H9 (cell line): ENCODE measurements at places on chromosomes 2 and 18.
A peak's percentile ranks its signal among the peaks of the same experiment; 100 is the strongest.

DNA sequence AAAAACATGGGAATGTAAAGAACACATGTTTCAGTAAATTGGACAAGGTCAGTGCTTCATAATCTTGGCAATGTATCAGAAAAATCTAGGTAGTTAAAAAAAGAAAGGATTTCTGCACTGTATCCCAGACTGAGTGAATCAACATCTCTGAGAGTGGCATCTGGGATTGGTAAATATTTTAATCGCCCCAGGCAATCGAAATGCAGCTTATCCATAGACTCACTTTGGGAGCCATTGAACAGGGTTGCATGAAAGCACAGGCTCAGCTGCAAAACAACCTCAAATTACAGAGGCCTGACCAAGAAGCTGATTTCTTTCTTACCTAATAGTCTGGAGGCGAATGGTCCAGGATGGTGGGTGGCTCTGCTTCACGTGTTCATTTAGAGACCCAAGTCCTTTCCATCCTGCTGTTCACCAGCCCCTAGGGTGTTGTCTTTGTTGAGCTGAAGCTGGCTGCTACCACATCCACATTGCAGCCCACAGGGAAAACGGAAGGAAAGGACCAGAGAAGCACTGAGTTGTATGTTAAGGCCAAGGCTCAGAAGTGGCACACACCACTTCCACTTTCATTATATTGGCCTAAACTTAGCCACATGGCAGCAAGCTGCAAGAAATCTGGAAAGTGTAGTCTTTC, 59.0 kb downstream of the MOGAT1 start:
- H3K27me3 ChIP-seq: no peaks in the 10 kb centered on the region
- no peak overlapping the region for H3K4me3 ChIP-seq
- no peaks in the 10 kb centered on the region for H3K4me1 ChIP-seq
- no peak for DNase-seq
- no peaks in the 10 kb centered on the region for H3K36me3 ChIP-seq

DNA sequence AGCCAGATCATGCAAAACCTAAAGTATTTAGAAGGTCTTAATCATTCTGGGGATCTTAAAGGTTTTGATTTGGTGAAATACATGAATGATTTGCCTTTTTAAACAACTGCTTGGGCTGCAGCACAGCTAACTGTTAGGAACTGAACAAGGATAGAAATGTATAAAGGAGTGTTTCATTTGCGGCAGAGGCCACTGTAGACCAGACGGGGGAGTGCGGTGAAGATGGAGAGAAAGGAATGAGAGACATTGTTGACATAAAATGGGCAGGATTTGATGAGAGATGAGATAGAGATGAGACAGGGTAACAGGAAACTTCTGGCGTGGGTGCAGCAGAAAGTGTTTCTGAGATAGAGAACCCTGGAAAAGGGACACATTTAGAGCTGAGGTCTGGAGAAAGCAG, 308.1 kb downstream of the TMX3 start:
- no peaks in the 10 kb centered on the region for H3K4me1 ChIP-seq
- H3K27ac ChIP-seq: no peak overlapping the region
- H3K4me3 ChIP-seq: no peak overlapping the region
- DNase-seq: no peak
- H3K36me3 ChIP-seq: no peaks in the 10 kb centered on the region
- H3K27me3 ChIP-seq: no peaks in the 10 kb centered on the region

- peaks cover 5% of the 10 kb centered on the region; the same call in 1 of the 2 replicates for H3K36me3 ChIP-seq
- DNase-seq: no peak
- H3K4me3 ChIP-seq: no peak overlapping the region
- no peak overlapping the region for H3K27ac ChIP-seq
- H3K27me3 ChIP-seq: no peaks in the 10 kb centered on the region
- peaks cover 2% of the 10 kb centered on the region; the same call in 1 of the 2 replicates for H3K4me1 ChIP-seq
Measured at GRCh38 chr2:46091961-46092667, 205.1 kb upstream of the EPAS1 start.

DNA sequence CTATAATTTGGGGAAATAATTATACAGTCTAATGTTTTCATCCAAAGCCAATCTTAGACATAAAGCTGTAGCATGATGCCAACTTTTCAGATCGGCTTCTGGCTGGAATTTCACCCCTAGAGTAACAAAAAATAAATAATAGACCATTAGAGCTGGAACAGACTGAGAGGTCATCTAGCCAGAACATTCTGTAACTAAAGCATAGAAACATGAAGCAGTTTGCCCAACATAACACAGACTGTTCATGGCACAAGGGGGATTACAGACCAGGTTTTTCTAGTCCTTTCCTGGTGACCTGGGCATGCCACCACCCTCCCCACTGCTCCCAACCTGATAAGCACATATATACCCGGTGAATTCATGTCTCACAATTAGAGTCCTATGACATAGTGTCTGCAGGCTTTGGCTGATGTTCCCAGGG, 116.4 kb upstream of the PPP1CB start:
- no peaks in the 10 kb centered on the region for H3K27me3 ChIP-seq
- H3K36me3 ChIP-seq: no peaks in the 10 kb centered on the region
- no peak for DNase-seq
- H3K4me3 ChIP-seq: no peak overlapping the region
- H3K27ac ChIP-seq: no peak overlapping the region
- no peaks in the 10 kb centered on the region for H3K4me1 ChIP-seq

GRCh38 chr18:44799907-44800421, 119.3 kb downstream of the SETBP1 start:
- H3K4me1 ChIP-seq: peaks cover 6% of the 10 kb centered on the region; the same call in 1 of the 2 replicates
- no peak for DNase-seq
- H3K36me3 ChIP-seq: peaks cover 12% of the 10 kb centered on the region
- no peak overlapping the region for H3K4me3 ChIP-seq
- no peak overlapping the region for H3K27ac ChIP-seq

GRCh38 chr2:232876161-232876977, 6.3 kb downstream of the SNORC start:
- H3K27me3 ChIP-seq: peaks cover 8% of the 10 kb centered on the region; the same call in 1 of the 2 replicates
- H3K4me1 ChIP-seq: no peaks in the 10 kb centered on the region
- H3K27ac ChIP-seq: no peak overlapping the region
- no peak for DNase-seq
- H3K36me3 ChIP-seq: no peaks in the 10 kb centered on the region

GRCh38 chr18:73646772-73647171, 500.9 kb downstream of the FBXO15 start:
- no peak overlapping the region for H3K4me3 ChIP-seq
- no peaks in the 10 kb centered on the region for H3K36me3 ChIP-seq
- H3K4me1 ChIP-seq: no peaks in the 10 kb centered on the region
- DNase-seq: no peak
- H3K27ac ChIP-seq: no peak overlapping the region

DNA sequence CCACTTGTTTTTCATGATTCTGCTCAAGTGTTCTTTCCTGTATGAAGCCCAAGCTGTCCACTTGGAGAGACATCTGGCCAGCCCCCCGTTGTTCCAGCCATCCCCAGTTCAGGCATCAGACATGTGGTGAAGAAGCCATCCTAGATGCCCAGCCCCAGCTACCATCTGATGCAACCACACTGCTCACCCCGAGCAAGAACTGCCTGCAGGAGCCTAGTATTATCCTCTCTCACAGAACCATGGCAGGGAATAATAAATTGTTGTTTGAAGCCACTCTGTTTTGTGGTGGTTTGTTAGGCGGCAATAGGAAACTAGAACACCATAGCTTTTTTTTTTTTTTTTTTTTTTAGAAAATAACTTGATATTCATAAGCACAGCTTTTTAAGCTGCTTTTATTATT, 19.5 kb upstream of the DARS1 start:
- no peaks in the 10 kb centered on the region for H3K36me3 ChIP-seq
- H3K4me1 ChIP-seq: peaks cover 2% of the 10 kb centered on the region; the same call in 1 of the 2 replicates
- no peak overlapping the region for H3K4me3 ChIP-seq
- no peaks in the 10 kb centered on the region for H3K27me3 ChIP-seq

DNA sequence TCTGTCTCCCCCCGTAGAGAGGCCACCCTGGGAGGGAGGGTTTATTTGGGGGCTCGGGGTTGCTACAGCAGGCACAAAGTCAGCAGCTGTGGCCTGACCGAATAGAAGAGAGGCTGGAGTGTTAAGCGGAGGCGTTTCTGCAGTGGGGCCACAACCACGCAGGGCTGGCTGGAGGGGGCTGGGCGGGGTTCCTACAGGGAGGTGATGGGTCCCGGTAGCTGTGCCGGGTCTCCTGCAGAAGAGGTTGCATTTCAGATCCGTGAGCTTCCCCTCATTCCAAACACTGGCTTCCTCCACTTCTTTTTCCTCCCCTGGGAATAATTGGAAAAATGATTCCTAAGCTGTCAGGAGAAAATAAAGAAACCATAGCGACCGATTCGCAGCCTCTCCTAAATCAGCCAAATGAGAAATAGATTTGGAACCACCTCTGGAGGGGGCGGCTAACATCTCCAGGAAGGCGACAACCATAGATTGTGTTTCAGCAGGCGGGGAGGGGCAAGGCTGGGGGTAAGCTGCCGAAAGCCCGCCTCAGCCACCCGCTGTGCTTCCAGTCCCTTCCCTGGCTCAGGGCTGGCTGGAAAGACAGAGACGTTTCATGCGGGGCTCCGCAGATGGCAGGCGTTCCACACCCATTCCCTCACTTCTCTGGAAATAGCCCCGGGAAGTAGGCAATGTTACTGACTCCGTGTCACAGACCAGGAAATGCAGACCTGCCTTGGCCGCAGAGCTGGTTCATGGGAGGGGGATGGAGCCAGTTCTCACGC, 85.6 kb upstream of the TAF1B start:
- peaks cover 10% of the 10 kb centered on the region; the same call in 1 of the 2 replicates for H3K4me1 ChIP-seq
- H3K36me3 ChIP-seq: no peaks in the 10 kb centered on the region; the same call in 1 of the 2 replicates
- no peaks in the 10 kb centered on the region for H3K27me3 ChIP-seq
- no peak overlapping the region for H3K27ac ChIP-seq

DNA sequence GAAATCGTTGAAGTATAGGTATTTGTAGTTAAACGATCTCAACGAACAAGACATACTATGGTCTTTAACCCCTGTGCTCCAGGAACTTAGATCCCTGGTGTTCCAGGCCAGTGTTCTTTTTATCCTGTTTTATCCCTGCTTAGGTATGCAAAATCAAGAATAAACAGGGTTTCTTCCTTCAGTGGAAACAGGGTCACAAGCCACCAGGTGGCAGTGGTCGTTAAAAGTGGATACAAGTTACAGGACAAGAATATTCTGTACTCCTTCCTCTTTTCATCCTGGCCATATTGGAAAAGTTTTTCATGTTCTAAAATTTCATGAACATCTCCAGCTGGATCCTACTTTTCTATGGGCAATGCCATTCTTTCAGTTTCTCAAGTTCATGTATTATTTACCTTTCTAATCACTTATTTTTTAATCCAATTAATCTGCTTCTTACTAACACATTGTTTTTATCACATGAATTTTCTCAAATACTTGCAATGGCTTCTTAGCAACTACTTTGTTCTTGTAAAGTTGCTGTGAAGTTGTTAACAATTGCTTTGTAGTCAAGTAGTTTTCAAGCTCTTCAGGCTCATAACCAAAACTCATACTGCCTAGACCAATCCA, 16.4 kb upstream of the HNMT start:
- DNase-seq: peak; percentile 57
- H3K27me3 ChIP-seq: no peaks in the 10 kb centered on the region; the same call in 1 of the 2 replicates
- no peak overlapping the region for H3K4me3 ChIP-seq
- no peaks in the 10 kb centered on the region for H3K36me3 ChIP-seq
- no peaks in the 10 kb centered on the region for H3K4me1 ChIP-seq
- no peak overlapping the region for H3K27ac ChIP-seq

- no peaks in the 10 kb centered on the region for H3K4me1 ChIP-seq
- no peak overlapping the region for H3K4me3 ChIP-seq
- DNase-seq: no peak
- H3K36me3 ChIP-seq: no peaks in the 10 kb centered on the region
Measured at GRCh38 chr2:179751163-179751809, 110.1 kb downstream of the ZNF385B start.

GRCh38 chr2:180664507-180664906, 315.9 kb upstream of the UBE2E3 start:
- no peak overlapping the region for H3K4me3 ChIP-seq
- no peak for DNase-seq
- H3K27me3 ChIP-seq: no peaks in the 10 kb centered on the region
- no peaks in the 10 kb centered on the region for H3K36me3 ChIP-seq

DNA sequence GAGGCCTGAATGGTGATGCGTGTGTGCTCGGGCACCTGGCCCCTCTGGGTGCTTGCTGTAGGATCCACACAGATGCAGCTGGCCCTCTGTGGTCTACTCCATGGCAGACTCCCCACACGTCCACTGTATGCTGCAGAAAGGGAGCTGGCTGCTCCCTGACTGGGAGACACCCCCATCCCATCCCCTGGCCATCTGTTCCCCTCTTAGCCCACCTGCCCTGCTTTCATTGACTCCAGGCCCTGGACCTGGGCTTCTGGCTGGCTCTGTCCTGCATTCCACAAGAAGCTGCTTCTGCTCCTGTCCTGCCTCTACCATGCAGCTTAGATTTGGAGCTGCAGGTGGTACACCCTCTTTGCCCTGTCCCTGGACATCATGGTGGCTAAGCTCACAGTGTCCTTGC, 80.1 kb downstream of the FHOD3 start:
- H3K36me3 ChIP-seq: no peaks in the 10 kb centered on the region
- no peak for DNase-seq
- H3K27ac ChIP-seq: no peak overlapping the region
- no peaks in the 10 kb centered on the region for H3K27me3 ChIP-seq
- no peaks in the 10 kb centered on the region for H3K4me1 ChIP-seq
- H3K4me3 ChIP-seq: no peak overlapping the region

- H3K27ac ChIP-seq: no peak overlapping the region
- no peak overlapping the region for H3K4me3 ChIP-seq
- no peaks in the 10 kb centered on the region for H3K36me3 ChIP-seq
- no peaks in the 10 kb centered on the region for H3K27me3 ChIP-seq
Measured at GRCh38 chr2:62740221-62740620, 34.7 kb downstream of the EHBP1 start.

DNA sequence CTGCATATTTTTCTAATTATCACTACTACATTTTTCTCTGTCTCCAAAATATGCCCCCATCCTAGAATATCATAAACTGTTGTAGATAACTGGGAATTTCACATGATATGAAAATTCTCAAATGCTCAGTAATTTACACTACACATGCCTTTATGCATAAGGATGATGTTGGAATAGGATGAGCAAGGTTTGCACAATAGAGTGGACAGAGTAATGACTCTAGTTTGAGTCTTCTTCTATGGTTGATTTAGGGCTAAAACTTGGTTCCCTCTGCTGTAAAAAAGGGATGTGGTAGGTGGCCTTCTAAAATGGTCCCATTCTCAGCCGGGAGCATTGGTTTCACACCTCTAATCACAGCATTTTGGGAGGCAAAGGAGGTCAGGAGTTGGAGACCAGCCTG, 129.9 kb downstream of the BCL11A start:
- no peaks in the 10 kb centered on the region for H3K36me3 ChIP-seq
- H3K4me3 ChIP-seq: no peak overlapping the region

DNA sequence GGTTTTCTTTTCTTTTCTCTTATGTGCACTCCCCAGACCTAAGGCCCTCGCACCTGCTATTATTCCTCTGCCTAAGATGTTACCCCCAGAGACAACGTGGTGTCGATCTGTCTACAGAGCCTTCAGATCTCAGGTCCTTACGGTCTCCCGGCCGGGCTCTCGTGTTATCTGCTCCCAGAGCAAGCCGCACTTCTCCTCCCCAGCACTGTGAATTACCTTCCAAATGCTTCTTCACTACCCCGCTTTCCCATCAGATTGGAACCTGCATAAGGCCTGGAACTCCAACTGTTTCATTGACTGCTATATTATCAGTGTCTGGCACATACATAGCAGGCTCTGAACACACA, 71.2 kb upstream of the ODC1 start:
- no peak overlapping the region for H3K27ac ChIP-seq
- H3K4me1 ChIP-seq: no peaks in the 10 kb centered on the region
- H3K4me3 ChIP-seq: no peak overlapping the region
- H3K27me3 ChIP-seq: no peaks in the 10 kb centered on the region
- H3K36me3 ChIP-seq: peaks cover 2% of the 10 kb centered on the region
- DNase-seq: no peak

GRCh38 chr18:72181241-72181764, 362.8 kb downstream of the CBLN2 start:
- no peak overlapping the region for H3K27ac ChIP-seq
- no peak for DNase-seq
- H3K4me1 ChIP-seq: no peaks in the 10 kb centered on the region
- no peaks in the 10 kb centered on the region for H3K27me3 ChIP-seq
- H3K36me3 ChIP-seq: no peaks in the 10 kb centered on the region; the same call in 1 of the 3 replicates
